ENCODE measurements at places on chromosomes 16 and 17.

GRCh38 chr17:19334331-19334730 lies 28.2 kb downstream of the B9D1 start:
- DNase-seq: no peak

- DNase-seq: peak; percentile 55
These were observed at the start of gene LRRC75A for GRCh38 chr17:16491703-16492612. LRRC75A (minus strand) TSS chr17:16492193; CDS start chr17:16491990, 203 bp downstream.

DNA sequence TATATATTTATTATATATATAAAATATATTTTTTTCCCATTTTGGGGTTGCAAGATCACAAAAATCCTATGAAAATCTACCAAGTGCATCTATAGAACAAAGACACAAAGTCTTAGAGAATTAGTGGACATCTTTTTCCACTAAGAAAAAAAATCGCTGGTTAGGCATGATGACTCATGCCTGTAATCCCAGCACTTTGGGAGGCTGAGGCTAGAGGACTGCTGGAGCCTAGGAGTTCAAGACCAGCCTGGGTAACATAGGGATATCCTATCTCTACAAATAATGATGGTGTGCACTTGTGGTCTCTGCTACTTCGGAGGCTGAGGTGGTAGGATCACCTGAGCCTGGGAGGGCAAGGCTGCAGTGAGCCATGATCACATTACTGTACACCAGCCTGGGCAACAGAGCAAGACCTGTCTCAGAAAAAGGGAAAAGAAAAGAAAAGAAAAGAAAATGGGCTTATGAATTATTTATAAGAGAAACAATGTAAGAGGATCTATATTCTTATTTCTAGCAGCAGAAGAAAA lies 185.1 kb upstream of the PSMD7 start:
- peak; percentile 23 for DNase-seq

DNA sequence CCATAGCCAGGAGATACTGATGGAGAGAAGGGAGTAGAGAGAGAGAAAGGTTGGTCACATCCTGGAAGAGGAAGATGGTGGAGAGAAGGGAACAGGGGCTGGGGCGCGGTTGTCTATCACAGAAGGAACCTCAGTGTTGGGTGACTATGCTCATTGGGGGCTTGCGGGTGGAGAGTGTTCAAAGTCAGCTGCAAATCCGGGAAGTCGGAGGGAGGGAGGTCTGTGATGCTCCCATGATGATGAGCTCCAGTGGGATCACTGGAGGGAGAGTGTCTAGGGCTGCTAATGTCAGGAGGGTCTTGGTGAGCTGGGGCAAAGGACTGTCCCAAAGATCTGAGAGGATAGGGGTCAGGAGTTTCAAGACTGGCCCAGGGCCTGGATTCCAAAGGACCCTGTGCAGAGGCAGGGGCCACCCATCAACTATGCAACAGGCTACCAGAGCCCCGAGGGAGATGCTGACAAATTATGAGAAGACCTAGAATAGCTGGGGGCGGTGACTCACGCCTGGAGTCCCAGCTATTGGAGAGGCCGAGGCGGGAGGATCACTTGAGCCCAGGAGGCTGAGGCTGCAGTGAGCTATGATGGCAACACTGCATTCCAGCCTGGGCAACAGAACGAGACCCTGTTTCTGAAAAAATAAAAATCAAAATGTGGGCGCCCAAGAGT lies 2.6 kb downstream of the SPDYE4 start:
- DNase-seq: no peak

- DNase-seq: no peak
These were observed 6.2 kb downstream of the SP2 start for GRCh38 chr17:47902039-47902744.

DNA sequence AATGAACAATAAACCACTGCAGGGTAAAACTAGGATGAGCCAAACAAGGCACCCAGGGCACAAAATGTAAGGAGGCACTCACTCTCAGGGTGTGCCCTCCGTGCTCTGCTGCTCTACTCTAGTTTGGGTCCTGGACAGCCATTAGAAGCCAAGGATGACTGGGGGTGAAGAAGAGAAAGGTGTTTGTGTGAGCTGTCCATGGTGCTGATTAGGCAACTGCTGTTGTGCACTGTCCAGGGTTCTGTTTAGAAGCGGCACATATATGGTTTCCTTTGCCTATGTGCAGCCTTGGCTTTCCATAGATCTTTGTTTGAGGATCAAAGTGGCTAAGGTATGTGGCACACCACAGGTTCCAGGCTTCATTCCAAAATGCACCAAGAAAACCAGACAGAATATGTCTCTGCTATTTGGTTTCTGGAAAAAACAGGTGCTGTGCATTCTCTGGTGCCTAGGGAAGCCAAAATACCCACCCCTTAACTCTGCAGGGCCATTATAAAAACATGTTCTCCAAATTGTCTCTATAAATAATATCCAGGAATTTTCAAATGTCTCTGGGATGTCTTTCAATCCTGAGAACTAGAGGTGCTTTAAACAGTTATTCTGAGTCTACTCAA lies 123.5 kb downstream of the CBLN1 start:
- DNase-seq: peak; percentile 26

- no peak for DNase-seq
These were observed 31.6 kb downstream of the MYH10 start for GRCh38 chr17:8598913-8599312.

DNA sequence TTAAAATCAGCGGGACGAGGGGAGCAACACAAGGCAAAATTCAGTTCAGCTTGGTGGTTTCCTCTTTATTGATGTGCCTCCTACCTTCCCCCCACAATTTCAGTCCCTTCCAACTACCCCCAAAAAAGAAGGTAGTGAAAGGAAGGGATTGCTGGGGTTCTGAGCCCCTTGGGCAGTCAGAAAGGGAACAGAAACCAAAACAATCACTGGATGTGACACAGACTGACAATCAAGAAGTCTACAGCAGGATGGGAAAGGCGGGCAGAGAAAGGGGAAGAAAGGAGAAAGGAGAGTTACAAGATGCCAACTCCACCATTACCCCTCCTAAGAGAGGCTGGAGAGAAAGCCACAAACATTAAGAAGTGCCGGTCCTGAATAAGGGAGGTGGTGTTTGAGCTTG lies 1.1 kb upstream of the PHF23 start:
- no peak for DNase-seq

GRCh38 chr17:42743595-42744282 lies 1.1 kb downstream of the EZH1 start:
- DNase-seq: peak; percentile 78

- DNase-seq: no peak
These were observed 994 bp downstream of the PITPNA start for GRCh38 chr17:1561420-1562175.

DNA sequence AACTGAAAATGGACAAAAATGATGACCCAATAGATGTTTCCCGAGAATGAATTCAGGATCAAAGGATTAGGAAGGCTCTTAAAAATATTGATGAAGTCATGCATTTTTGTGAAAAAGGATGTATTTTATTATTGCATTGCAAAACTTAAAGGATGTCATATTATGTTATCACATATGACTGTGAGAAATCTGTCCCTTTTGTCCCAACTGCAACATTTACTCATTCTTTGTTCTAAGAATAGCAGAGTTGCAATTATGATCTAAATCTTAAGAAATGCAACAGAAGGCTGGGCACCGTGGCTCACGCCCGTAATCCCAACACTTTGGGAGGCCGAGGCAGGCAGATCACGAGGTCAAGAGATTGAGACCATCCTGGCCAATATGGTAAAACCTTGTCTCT lies 13.1 kb upstream of the MYH13 start:
- no peak for DNase-seq

GRCh38 chr17:65589321-65589720 lies 27.9 kb upstream of the AXIN2 start:
- DNase-seq: no peak

GRCh38 chr16:90016339-90016950 lies 2.8 kb downstream of the DBNDD1 start:
- DNase-seq: no peak

GRCh38 chr17:78023042-78023441 lies 64.5 kb downstream of the TNRC6C start:
- DNase-seq: no peak

DNA sequence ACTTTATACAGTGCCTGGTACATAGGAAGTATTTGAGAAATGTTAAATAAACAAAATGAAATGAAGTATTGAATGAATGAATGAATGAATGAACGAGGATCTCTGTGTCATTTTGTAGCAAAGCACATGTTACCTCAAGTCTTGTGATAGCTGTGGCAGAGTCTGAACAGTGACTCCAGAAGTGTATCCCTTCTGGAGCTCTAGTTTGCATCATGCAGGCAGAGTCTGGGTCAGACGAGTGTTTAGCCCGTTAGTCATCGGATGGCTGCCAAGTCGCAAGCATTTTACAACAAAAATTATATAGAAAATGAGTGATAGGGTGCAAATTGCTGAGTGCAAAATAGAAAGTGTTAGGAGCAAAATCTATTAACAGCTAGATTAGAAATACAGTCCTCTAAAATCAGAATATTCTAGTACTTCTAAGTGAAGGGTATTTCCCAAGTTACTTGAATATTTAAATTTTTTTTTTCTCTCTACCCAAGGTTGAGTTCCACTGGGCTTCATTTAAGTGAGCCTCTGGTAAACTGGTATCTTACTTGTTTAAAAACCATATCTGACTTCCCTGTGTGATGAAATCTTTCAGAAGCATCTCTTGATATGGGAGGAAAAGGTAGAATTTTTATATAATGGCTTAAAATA lies 113.3 kb downstream of the FTO start:
- no peak for DNase-seq

DNA sequence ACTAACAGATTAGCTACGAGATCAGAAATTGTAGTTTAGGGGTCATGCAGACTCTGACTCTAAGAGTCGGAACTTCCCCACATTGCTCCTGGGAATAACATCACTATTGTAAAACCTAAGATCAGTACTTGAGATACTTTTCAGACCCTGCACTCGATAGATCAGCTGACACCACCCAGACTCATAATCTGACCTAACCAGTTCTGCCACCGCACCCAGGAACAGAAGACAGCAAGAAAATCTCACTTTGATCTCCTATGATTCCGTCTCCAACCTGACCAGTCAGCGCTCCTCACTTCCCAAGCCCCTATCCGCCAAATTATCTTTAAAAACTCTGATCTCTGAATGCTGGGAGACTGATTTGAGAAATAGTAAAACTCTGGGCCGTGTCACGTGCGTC lies 27.2 kb upstream of the ASGR2 start:
- DNase-seq: no peak

- DNase-seq: no peak
These were observed 1981.5 kb downstream of the TP53TG3F start for GRCh38 chr16:35440875-35441274.

DNA sequence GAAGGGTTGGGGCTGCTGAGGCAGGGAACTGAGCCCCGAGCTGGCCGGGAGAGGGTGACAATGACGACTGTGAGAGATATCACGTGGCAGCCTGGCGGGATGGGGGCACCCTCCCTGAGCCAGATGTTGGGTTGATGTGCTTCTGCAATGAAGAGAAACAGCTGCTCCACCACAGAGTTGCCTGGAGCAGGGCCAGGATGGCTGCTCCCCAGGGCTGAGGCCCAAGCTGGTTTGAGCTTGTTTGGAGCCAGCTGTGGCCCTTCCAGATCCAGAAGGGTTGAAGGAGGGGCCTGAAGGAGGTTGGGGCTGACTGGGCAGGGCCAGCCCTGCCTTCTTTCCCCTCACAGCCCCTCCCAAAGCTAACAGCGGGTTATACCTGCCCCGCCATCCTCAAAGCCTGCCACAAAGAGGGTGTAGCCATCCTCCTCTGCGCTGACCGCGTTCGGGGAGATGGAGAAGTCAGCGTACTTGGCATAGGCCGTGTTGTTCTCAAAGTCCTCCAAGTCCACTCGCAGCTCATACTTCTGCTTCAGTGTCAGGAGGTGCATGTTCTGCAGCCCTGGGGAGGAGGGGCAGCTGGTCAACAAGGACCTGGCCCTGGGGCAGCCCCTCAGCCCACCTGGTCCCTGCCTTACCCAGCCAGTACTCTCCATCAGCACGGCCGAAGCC lies 2.1 kb downstream of the MFAP4 start:
- peak; percentile 97 for DNase-seq

DNA sequence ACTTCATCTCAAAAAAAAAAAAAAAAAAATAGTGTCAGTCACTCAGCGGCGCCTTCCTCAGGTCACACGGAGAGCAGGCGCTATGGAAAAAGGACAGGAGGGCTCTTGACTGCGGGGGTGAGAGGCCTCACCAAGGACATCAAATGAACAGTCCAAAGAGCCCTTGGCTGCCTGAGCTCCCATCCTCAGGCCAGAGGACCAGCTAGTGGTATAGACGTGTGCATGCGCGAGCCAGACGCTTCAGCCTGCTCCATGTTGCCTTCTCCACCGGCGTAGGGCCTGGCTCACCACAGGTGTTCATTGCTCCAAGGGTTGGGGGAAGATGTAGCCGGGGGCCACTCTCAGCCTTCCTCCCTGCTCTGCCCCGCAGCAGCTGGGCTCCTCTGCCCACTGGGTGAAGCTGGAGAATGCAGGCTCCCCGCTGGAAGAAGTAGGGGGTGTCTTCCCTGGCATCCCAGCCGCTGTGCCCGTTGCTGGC lies 65.8 kb upstream of the PLCG2 start:
- no peak for DNase-seq

GRCh38 chr17:32519228-32520103 lies 32.7 kb downstream of the CDK5R1 start:
- DNase-seq: no peak

DNA sequence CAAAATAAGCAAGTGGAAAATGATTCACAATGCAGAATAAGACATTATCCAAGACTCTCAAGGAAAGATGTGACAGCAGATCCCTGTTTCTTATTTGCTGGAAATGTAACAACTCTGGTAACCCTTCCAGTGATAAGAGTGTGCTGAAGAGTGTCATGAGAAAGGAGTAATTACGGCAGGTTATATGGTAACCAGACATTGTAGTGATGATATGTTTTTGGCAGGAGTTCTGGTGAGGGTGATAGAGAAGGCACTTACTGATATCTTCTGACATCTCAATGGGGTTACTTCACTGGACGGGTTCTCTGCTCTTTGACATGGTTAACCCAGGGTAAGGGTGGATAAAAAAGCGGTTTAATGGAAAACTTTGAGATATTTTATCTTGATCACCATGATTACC lies 1270.9 kb downstream of the CDH11 start:
- DNase-seq: no peak

- no peak for DNase-seq
These were observed 62.1 kb downstream of the ZNF652 start for GRCh38 chr17:49299996-49300395.

- DNase-seq: no peak
These were observed 618 bp downstream of the AANAT start for GRCh38 chr17:76467809-76468633.

DNA sequence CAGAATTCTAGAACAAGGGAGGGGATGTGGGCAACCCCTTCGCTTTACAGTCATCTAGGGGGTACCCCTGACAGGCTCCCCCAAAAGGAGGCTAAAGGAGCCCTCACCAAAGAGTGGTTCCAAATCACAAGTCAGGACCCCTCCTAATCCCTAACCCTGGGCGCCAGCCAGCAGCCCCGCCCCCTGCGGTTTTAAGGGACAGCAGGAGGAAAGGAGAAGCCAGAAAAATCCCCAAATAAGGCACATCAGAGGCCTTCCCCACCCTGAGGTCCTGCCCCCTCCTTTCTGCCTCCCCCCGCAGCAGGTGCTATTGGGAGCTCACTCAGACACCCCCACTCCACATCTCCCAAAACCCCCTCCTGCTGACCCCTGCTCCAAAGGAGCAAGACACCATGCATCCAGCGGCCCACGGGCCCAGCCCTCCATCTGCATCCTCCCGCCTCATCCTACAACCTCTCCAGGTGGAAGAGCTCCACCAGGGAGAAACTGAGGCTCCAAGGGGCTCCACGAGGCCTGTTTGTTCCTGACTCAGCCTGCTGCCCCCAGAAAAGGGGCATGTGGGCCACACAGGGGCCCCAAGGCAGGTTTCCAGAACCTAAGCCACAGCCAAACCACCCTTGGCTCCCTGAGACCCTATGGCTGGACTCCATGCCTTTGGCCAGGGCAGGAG lies 93.5 kb downstream of the GOSR1 start:
- DNase-seq: no peak

Measured in hematopoietic multipotent progenitor cell treated with erythropoietin and hydrocortisone succinate and interleukin-3 and kit ligand, for 8 days (in vitro differentiated cells).